ENCODE measurements at places on chromosomes 1 and 21.
A peak's percentile ranks its signal among the peaks of the same experiment; 100 is the strongest.

GRCh38 chr1:23645338-23645737 lies 46.3 kb upstream of the RPL11 start:
- no peak overlapping the region for H3K4me3 ChIP-seq
- no peak overlapping the region for H3K27ac ChIP-seq
- no peaks in the 10 kb centered on the region for H3K36me3 ChIP-seq
- H3K27me3 ChIP-seq, result no peaks in the 10 kb centered on the region
- DNase-seq, result no peak

DNA sequence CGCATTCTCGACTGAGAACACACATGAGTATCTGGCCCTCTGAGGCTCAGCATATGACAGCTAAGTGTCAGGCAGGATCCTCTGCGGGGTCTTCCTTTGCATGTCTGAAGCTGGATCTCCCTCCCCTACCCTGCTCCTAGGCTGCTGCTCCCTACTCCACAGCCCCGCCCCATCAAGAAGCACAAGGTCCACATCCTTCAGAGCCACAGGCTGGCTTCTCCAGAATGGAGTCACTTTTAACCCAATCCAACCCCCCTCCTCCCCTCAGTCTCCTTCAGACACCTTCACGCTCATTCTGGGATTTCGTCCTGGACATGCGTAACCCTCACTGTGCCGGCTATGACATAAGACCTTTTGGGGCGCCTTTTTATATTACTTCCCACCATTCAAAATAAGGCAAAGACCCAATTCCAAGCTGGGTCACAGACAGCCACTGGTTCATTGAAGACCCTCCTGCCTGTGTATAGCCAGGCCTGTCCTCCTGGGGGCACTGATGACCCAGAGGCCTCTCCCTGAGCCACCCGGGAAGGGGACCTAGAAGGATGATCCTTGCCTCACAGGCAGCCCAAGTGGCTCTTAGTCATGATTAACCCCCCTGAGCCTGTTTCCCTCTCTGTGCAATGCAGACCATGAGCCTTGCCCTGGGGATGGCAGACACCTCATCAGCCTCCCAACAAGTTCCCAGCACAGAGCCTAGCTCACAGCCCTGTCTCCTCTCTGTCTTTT lies 4.7 kb downstream of the ADGRB2 start:
- no peak for DNase-seq
- peaks cover 10% of the 10 kb centered on the region for H3K27me3 ChIP-seq
- H3K36me3 ChIP-seq, result no peaks in the 10 kb centered on the region
- peaks cover 19% of the 10 kb centered on the region for H3K4me1 ChIP-seq

GRCh38 chr21:42219606-42220137 lies 732 bp downstream of the ABCG1 start:
- H3K4me3 ChIP-seq, result peak overlapping the region; percentile 59
- no peaks in the 10 kb centered on the region for H3K36me3 ChIP-seq
- no peak overlapping the region for H3K27ac ChIP-seq
- DNase-seq, result peak; percentile 64
- H3K4me1 ChIP-seq, result peaks cover 4% of the 10 kb centered on the region

- no peaks in the 10 kb centered on the region for H3K4me1 ChIP-seq
- H3K27ac ChIP-seq, result no peak overlapping the region
- peaks cover 85% of the 10 kb centered on the region for H3K36me3 ChIP-seq
- H3K27me3 ChIP-seq, result no peaks in the 10 kb centered on the region
- H3K4me3 ChIP-seq, result no peak overlapping the region
Observed at GRCh38 chr1:236560213-236560771, 36.5 kb downstream of the LGALS8 start.

DNA sequence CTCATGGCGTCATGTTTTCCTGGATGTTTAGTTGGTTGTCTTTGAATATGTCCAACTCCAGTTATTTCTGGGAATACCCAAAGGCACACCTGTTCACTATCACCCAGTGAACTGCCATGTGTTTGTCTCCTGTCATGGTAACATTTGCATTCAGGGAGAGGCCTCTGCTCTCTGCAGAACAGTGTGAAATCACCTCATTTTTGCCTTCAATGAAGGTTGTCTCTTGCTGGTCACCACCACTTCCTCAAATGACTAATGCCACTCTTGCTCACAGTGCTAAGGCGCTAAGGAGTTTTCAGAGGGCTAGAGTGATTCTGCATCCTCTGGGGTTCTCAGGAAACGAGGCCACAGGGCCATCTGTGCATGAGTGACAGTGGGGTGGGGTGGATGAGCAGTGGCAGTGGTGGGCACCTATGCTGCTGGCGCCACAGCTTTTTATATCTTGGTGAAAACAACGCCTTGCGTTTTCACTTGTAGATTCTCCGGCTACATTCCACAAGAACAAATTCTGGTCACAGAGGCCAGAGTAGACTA lies 60.0 kb upstream of the ATP5PO start:
- no peaks in the 10 kb centered on the region for H3K27me3 ChIP-seq
- no peak overlapping the region for H3K4me3 ChIP-seq
- no peak overlapping the region for H3K27ac ChIP-seq
- H3K4me1 ChIP-seq, result peaks cover 7% of the 10 kb centered on the region
- no peak for DNase-seq
- no peaks in the 10 kb centered on the region for H3K36me3 ChIP-seq

- H3K4me1 ChIP-seq, result no peaks in the 10 kb centered on the region
- no peak overlapping the region for H3K4me3 ChIP-seq
- no peak for DNase-seq
- no peaks in the 10 kb centered on the region for H3K27me3 ChIP-seq
- H3K27ac ChIP-seq, result no peak overlapping the region
- H3K36me3 ChIP-seq, result no peaks in the 10 kb centered on the region
Observed at GRCh38 chr1:107691540-107691939, 273.4 kb downstream of the VAV3 start.

GRCh38 chr1:54745274-54745673 lies 19.0 kb downstream of the PARS2 start:
- no peaks in the 10 kb centered on the region for H3K27me3 ChIP-seq
- H3K27ac ChIP-seq, result no peak overlapping the region
- H3K4me3 ChIP-seq, result no peak overlapping the region
- H3K4me1 ChIP-seq, result no peaks in the 10 kb centered on the region
- peaks cover 15% of the 10 kb centered on the region for H3K36me3 ChIP-seq

- H3K4me1 ChIP-seq, result no peaks in the 10 kb centered on the region
- no peaks in the 10 kb centered on the region for H3K36me3 ChIP-seq
- no peak overlapping the region for H3K27ac ChIP-seq
- H3K4me3 ChIP-seq, result no peak overlapping the region
- no peak for DNase-seq
Observed at GRCh38 chr1:34828611-34829010, 30.9 kb downstream of the SMIM12 start.

DNA sequence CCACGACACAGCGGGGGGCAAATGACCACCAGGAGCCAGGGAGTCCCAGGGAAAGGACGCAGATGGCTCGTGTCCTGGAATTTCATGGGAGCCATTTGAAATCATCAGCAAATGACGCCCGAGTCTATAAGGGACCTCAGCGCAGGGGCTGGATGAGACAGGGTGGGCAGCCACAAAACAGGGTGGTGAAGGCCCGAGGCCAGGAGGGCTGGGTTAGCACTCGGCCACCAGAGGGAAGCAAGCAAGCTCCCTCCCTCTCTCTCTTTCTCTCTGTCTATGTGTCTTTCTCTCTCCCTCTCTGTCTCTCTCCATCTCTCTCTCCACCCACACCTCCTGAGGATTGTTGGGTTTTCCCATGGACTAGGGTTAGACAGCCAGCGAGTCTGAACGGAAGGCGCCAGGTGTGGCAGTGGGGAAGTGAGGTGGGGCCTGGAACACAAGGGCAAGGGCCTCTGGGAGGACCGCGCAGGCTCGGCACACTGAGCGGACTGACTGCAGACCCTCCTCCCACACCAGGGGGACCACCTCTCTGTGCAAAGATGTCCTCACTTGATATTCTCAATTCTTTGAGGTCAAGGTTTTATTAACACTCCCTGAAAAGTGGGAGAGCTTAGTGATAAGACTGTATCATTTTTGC lies 73.8 kb upstream of the TMPRSS2 start:
- H3K27me3 ChIP-seq, result no peaks in the 10 kb centered on the region
- H3K36me3 ChIP-seq, result no peaks in the 10 kb centered on the region
- DNase-seq, result peak; percentile 39
- H3K4me3 ChIP-seq, result no peak overlapping the region
- no peak overlapping the region for H3K27ac ChIP-seq

DNA sequence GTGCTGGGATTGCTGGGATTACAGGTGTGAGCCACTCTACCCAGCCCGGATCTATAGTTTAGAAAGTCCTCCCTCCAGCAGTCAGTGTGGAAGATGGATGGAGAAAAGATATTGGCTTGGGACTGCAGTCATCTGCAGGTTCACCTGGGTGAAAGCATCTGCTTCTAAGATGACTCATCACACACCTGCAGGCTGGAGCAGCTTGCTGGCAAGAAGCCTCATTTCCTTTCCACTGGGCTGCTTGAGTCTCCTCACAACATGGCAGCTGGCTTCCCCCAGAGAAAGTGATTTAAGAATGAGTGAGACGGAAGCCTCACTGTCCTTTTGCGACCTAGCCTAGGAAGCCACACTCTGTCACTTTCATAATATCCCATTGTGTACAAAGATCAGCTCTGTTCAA lies 50.0 kb downstream of the FOXO6 start:
- no peaks in the 10 kb centered on the region for H3K27me3 ChIP-seq
- H3K27ac ChIP-seq, result no peak overlapping the region
- H3K36me3 ChIP-seq, result no peaks in the 10 kb centered on the region
- H3K4me3 ChIP-seq, result no peak overlapping the region

- no peaks in the 10 kb centered on the region for H3K4me1 ChIP-seq
- DNase-seq, result no peak
- no peaks in the 10 kb centered on the region for H3K36me3 ChIP-seq
Observed at GRCh38 chr1:4797429-4797828, 143.0 kb downstream of the AJAP1 start.

GRCh38 chr1:111793923-111794322 lies 38.2 kb downstream of the DDX20 start:
- no peaks in the 10 kb centered on the region for H3K36me3 ChIP-seq
- H3K27ac ChIP-seq, result no peak overlapping the region
- DNase-seq, result no peak
- no peaks in the 10 kb centered on the region for H3K27me3 ChIP-seq

- no peaks in the 10 kb centered on the region for H3K27me3 ChIP-seq
- DNase-seq, result no peak
- peaks cover 9% of the 10 kb centered on the region for H3K4me1 ChIP-seq
- no peak overlapping the region for H3K27ac ChIP-seq
- no peak overlapping the region for H3K4me3 ChIP-seq
Observed at GRCh38 chr1:183193963-183194525, 8.0 kb downstream of the LAMC2 start.

DNA sequence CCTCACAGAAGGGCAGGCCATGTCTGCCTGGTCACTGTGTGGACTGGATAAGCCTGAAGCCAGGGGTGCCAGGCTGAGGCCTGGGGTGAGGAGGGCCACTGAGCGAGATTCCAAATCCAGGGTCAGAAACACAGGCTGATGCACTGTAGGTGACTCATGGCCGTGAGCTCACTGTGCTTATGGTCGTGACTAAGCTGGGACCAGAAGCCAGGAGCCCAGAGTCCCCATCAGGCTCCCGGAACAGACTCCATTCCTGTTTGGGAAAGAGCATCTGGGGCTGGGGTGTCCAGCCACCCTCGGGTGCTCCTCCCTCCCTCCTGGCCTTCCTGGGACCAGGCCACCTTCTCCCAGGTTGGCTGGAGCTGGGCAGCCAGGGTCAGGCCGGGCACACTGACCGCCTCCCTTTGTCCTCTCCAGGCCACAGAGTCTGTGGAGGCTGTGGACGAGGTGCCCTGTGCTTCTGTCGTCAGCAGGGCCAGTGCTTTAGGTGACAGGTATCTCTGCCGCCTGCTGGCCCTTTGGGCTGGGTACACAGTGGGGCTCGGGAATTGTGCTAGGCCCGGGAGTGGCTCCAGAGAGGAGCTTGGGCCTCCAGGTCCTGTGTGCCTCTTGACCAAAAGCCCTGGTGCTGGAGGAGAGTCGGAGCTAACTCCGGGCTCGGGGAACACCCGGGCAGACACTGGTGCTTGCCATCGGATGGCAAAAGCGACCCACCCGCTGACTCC lies 36.7 kb downstream of the AJAP1 start:
- H3K27me3 ChIP-seq, result no peaks in the 10 kb centered on the region
- no peak for DNase-seq
- no peaks in the 10 kb centered on the region for H3K4me1 ChIP-seq
- no peaks in the 10 kb centered on the region for H3K36me3 ChIP-seq

- no peak overlapping the region for H3K4me3 ChIP-seq
- H3K4me1 ChIP-seq, result no peaks in the 10 kb centered on the region
- H3K27me3 ChIP-seq, result no peaks in the 10 kb centered on the region
- no peak for DNase-seq
Observed at GRCh38 chr21:46205766-46206162, 21.5 kb upstream of the SPATC1L start.

DNA sequence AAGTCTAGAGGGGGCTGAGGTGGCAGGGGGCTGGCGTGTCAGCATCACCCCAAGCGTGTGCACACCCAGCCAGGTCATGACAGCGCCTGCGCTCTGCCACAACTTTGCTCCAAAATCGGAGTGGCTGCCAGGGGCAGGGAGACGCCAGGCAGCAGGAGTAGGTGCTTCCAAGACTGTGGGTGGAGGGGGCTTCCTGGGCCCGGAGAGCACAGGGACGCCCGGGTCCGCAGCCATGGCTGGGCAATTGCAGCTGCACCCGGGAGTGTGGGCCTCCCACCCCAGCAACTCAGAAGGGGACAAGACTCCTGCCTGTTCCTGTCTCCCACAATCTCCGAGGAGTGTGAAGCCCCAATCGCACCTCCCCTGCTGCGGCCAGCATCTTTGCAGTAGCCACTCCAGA lies 53.1 kb upstream of the CYYR1 start:
- no peak overlapping the region for H3K4me3 ChIP-seq
- no peak for DNase-seq
- no peak overlapping the region for H3K27ac ChIP-seq

DNA sequence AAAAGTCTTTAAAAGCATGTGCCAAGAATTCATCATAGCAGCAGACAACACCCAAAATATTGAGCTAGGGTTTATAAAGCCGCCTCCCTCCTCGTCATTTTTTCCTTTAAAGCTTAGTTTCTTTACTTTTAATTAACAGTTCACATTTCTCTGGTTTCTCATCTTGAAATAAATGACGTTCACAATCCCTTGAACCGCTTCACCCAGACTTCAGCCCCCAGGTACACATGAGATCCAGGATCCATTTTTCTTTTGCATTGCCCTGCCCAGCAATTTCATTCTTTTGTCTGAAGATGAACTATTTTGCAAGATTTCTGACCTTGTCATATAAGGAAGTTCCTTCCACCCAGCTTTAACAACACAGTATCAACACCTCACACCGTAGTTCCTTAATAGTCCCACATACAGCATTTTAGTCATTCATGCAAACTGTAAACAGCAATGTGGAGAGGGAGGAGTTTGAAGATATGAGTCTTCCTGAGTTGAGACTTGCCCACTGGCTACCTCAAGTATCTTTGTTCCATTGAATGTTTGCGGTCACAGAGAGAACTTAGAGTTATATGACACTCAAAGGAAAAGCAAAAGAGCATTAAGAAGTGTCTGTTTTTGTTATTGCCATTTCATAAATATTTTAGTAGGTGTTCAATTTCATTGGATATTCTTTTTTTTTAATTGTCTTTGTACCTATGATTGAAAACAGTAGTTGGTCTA lies 35.3 kb upstream of the CACYBP start:
- H3K27ac ChIP-seq, result no peak overlapping the region
- no peak overlapping the region for H3K4me3 ChIP-seq
- H3K27me3 ChIP-seq, result no peaks in the 10 kb centered on the region
- H3K36me3 ChIP-seq, result peaks cover 8% of the 10 kb centered on the region

GRCh38 chr1:147620543-147620942 lies 49.8 kb downstream of the ACP6 start:
- H3K4me1 ChIP-seq, result peaks cover 1% of the 10 kb centered on the region
- H3K27me3 ChIP-seq, result no peaks in the 10 kb centered on the region
- no peak for DNase-seq

GRCh38 chr1:219659684-219660083 lies 46.8 kb upstream of the ZC3H11B start:
- no peak for DNase-seq
- no peaks in the 10 kb centered on the region for H3K4me1 ChIP-seq
- no peaks in the 10 kb centered on the region for H3K27me3 ChIP-seq

Data from H1 (cell line).